ENCODE measurements at places on chromosomes 5 and 9. TPM values are rescaled to one million over a fixed set of nuclear protein-coding genes. Genes with fewer than 3 reads are reported as not detected.

Gene CD274
- total RNA-seq = 4.5 TPM

Gene OLFML2A
- total RNA-seq = 1.00 TPM

Gene RPL37
- 460 TPM for total RNA-seq

Gene SLC6A7
- total RNA-seq = not detected

Gene ADAMTS6
- total RNA-seq = 5.0 TPM

Gene PDCD1LG2
- total RNA-seq = 9.6 TPM

Gene TAS2R1
- not detected for total RNA-seq

Gene NUTM2G
- not detected for total RNA-seq

Data from melanocyte of skin (primary cell).